LoVo (cell line): ENCODE measurements at places on chromosomes 12 and 14.

- DNase-seq, result no peak
Measured at GRCh38 chr12:24139035-24139434, 189.6 kb upstream of the SOX5 start.

DNA sequence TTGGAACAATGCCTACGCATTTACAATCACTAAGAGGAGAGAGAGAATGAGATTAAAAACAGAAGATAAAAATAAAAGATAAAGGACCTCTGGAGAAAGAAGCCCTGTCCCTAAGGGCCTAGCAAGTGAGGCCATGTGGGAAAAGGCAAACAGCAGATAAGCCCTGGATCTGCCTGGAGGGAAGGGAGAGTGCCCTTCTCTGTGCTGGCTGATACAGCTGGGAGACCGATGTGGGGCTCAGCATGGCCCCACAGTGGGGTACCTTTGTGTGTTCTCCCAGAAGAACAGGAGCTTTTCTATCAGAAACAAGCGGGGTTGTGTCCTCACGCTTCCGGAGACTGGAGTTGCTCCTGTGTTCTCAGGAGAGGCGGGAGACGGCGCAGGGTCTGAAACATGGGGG lies 59.9 kb downstream of the TMCC3 start:
- no peak for DNase-seq

DNA sequence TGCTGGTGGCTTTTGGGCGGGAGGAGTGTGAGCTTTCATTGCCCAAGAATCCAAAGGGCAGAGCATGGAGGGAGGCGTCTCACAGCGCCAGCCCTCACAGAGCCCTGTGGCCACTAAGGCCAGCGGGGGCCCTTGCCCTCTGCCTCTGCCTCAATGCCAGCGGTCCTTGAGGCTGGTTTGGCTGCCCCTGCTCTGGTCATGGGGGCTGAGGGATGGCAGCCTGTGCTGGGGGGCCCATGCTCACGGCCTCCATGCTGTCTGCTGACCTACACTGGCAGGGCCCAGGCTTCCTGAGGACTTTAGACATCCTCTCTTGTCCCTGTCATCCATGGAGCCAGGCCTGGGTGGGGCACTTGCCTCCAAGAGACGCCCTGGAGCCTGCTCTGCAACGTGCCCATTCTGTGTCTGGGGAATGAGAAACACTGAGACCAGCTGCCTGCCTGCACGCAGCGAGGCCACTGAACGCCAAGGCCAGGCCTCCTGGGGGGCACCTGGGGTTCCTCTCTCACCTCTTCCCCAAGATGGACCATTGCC lies 143.4 kb downstream of the KIF26A start:
- no peak for DNase-seq

DNA sequence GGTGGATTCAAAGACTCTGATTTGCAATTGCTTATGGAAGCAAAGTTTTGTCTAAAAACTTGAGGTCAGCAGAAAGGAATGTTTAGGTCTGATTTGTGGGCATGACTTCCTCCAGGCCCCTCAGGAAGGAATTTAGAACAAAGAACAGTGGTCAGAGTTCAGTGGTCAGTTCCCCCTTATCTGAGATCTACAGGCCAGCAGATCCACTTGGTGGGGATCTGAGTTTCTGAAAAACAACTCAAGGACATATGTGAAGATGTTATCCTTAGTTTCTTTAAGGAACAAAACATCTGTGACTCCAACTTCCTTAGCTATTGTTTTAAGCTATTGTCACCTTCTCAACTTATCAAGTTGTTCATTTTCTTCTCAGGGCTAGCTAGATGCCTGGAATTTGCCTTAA lies 28.0 kb upstream of the NAA30 start:
- no peak for DNase-seq

GRCh38 chr14:98226411-98226810 lies 1045.6 kb downstream of the BCL11B start:
- no peak for DNase-seq

DNA sequence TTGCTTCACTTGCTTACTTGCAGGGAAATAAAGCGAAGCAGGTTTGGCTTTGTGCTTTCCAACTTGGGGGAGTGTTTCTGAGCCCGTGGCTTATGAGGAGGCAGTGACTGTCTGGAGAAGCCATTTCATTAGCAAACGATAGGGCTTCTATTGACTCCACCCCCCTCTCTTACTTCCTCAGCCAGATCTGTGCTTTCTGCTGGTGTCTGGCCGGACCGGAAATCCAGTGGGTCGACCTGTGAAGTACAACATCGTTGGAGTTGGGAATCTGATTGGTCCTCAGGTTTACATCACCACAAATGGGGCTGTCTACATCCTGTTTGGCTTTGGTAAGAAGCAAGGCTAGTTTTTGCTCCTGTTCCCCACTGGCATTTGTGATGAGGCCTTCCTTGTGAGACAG lies 22.3 kb downstream of the FAM234B start:
- no peak for DNase-seq

GRCh38 chr12:131615326-131616042 lies 95.4 kb upstream of the SFSWAP start:
- DNase-seq, result no peak

GRCh38 chr14:98099527-98099926 lies 1172.5 kb downstream of the BCL11B start:
- no peak for DNase-seq

GRCh38 chr14:65361920-65362319 lies 50.6 kb upstream of the FUT8 start:
- DNase-seq, result no peak

GRCh38 chr12:109726511-109727038 lies 12.9 kb downstream of the FAM222A start:
- DNase-seq, result no peak

DNA sequence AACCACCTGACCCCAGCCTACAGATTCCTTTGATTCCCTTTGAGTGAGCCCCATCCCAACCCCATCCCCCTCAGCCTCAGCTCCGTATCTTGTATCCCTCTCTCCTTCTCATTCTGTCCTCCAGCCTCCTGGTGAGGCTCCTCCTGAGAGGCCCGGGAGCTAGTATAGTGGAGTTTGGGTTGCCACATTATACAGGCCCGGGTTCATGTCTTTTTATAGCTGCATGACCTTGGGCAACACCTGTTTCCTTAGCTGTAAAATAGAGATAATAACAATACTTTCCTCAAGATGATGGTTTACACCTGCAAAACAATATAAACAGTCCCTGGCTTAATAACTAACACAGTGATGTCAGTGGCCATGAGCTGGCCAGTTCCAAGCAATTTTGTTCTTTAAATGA lies 89.8 kb downstream of the STAB2 start:
- no peak for DNase-seq

- DNase-seq, result no peak
Measured at GRCh38 chr12:89369166-89369565, 16.9 kb upstream of the DUSP6 start.

DNA sequence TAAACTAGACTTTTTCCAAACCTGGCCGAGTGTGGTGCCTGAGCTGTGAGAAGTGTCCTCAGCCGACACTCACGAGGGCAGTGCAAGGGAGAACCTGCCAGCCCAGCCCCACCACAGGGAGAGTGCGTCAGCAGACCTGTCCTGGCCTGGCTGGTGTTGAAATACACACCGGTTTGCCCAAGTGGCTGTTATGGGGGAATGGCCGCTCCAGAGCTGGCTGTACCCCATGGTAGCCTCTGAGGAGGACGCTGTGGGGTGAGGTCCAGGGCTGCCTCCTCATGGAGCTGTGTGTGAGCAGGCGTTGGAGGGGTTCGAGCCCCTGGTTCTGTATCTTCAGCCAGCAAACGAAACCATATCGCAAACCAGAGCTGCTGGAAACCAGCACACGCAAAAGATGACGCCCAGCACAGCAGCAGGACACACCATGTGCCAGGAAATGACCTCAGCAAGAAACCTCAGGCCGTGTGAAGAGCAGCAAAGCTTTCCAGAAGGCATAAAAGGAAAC lies 9.4 kb downstream of the ANKRD9 start:
- no peak for DNase-seq

- no peak for DNase-seq
Measured at GRCh38 chr14:68686724-68687123, 106.1 kb downstream of the ZFP36L1 start.

- no peak for DNase-seq
Measured at GRCh38 chr12:24860546-24860945, 88.4 kb downstream of the BCAT1 start.

GRCh38 chr14:22131749-22132476 lies 457.1 kb downstream of the DAD1 start:
- no peak for DNase-seq

DNA sequence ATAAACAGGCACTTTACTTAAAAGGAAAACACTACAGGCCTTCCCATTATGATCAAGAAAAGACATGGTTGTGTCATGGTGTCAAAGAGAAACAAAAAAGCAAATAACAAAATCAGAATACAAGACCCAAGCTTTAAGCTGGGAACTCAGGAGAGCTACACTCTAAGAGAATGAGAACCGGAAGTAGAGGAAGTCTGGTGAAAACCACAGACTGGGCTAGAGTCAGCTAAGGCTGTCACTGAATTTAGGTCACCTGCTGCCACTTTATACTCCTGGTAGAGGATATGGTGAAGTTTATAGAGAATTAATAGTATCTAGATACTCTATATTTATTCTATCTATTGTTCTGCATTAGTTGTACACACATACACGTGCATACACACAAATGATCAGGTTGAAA lies 971.7 kb downstream of the FLRT2 start:
- no peak for DNase-seq
